ENCODE measurements at places on chromosomes 16 and 17.

GRCh38 chr16:76539609-76540008, 262.4 kb downstream of the CNTNAP4 start:
- no peak for DNase-seq

DNA sequence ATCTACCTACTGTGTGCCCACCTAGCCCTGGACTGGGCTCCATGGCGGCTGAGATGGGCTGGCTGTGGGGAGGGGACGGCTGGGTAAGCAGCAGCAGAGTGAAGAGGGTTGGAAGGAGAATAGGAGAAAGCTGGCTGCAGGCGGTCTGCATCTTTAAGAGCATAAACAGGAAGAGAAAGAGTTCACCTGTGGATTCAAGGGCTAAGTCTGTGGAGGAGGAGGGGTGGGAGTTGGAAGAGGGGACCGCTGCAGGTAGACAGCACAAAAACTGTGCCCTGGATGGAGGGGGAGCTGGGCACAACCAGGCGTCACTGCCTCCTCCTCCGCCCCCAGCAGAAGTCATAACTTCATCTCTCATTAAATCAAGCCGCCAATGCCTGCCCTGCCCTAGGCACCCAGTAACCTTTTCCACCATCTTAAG, 677 bp downstream of the SLC13A2 start:
- no peak for DNase-seq

- no peak for DNase-seq
These were observed 132.2 kb upstream of the NACA2 start for GRCh38 chr17:61723183-61723582.

DNA sequence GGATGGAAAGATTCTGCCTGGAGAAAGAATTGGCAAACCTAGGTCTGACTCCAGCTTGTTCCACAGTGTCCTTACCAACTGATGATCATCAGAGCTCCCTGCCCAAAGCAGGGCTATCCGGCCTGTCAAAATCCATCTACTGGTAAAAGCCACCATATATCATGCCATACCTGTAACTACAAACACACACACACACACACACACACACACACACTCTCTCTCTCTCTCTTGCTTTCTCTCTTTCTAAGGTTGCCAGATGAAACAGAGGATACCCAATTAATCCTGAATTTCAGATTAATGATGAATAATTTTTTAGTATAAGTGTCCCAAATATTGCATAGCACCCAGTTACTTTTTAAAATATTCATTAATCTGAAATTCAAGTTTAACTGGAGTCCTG, 1.5 kb upstream of the MMP28 start:
- no peak for DNase-seq

- no peak for DNase-seq
These were observed 44.1 kb downstream of the TBX4 start for GRCh38 chr17:61496174-61496956.

DNA sequence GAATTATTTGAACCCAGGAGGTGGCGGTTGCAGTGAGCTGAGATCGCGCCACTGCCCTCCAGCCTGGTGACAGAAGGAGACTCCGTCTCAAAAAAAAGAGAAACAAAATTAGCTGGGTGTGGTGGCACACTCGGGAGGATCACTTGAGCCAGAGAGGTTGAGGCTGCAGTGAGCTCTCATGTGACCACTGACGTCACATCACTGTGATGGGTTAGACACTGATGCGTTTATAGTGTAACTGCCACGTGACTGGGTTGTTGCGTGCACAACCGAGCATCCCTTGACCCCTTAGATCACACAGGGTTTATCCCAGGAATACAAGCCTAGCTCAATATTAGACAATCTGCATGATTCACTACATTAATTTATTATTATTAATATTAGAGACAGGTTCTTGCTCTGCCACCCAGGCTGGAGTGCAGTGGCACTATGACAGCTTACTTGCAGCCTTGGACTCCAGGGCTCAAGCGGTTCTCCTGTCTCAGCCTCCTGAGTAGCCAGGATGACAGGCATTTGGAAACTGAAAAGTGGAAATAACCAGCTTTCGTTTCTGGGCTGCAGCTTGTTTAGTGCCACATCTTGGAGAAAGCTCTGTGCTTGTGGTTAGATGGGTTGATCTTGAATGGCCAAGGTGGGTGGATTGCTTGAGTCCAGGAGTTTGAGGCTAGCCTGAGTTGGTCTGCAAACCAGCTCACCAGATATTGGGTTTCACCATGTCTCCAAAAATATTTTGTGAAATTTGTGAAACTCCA, 26.4 kb upstream of the ABR start:
- DNase-seq = no peak

DNA sequence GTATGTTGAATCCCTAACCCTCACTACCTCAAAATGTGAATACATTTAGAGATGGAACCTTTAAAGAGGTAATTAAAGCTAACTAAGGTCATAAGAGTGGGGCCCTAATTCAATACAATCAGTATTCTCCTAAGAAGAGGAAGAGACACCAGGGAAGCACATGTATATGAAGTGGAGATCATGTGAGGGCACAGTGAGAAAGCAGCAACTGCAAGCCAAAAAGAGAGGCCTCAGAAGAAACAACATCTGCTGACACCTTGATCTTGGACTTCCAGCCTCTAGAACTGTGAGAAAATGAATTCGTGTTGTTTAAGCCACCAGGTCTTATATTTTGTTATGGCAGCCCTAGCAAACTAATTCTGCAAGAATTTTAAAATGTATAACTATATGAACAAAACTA, 13.2 kb upstream of the SLFN5 start:
- DNase-seq = no peak

DNA sequence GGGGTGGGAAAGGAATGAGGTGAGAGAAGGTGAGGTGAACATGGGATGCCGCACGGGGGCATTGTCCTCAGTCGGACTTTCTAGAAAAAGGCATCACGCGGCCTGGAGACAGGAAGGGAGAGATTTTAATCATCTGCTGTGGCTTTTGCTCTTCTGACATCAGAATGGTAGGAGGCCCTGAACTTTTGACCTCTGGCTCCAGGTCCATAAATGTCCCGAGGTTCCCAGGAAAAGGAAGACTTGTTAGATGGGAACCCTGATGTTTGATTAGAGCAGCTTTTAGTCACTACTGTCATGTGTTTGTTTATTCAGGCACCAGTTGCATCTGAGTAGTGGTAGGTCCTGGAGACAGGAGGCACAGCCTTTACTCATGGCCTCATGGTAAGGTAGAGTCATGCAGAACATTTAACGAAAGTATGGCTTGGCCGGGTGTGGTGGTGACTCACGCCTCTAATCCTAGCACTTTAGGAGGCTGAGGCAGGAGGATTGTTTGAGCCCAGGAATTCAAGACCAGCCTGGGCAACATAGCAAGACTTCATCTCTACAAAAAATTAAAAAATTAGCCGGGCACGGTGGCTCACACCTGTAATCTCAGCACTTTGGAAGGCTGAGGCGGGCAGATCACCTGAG, 203.1 kb downstream of the MSI2 start:
- peak; percentile 34 for DNase-seq

DNA sequence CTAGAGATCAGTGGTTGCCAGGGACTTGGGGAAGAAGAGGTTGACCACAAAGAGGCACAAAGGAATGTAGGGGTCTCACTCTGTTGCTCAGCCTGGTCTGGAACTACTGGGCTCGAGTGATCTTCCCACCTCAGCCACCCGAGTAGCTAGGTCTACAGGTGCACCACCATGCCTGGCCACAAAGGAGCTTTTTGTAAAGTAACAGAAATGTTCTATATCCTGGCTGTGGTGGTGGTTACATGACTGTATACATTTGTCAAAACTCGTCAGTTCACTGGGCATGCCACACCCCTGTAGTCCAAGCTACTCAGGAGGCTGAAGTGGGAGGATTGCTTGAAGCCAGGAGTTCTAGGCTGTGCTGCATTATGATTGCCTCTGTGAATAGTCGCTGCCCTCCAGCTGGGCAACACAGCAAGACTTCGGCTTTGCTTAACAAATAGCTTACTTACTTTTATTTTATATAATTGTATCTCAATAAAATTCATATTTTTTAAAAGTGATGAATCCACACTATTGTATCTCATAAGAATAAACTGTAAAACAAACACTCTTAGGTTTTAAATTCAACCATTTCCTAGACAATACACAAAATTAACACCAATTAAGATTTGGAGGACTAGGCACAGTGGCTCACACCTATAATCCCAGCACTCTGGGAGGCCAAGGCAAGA, 5.0 kb downstream of the SKA2 start:
- DNase-seq = no peak

- DNase-seq = no peak
These were observed 193.2 kb upstream of the MPHOSPH6 start for GRCh38 chr16:82363026-82363816.

DNA sequence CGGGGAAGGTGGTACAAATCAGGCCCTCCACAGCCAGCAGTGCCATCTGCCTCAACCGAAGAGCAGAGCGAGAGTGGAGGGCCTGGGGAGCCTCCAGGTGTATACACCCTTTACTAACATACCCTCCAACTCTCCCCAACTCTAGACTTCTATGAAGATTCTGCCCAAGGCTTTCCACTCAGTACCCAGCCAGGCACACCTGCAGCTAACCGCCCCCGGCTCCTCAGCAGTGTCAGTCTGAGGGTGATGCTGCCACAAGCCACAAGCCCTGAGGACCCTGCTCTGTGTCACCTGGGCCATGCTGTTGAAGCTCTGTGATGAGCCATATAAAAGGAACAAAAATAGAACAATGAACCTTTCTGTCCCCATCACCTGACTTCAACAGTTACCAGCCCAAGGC, 3.8 kb downstream of the CENPV start:
- DNase-seq = no peak

DNA sequence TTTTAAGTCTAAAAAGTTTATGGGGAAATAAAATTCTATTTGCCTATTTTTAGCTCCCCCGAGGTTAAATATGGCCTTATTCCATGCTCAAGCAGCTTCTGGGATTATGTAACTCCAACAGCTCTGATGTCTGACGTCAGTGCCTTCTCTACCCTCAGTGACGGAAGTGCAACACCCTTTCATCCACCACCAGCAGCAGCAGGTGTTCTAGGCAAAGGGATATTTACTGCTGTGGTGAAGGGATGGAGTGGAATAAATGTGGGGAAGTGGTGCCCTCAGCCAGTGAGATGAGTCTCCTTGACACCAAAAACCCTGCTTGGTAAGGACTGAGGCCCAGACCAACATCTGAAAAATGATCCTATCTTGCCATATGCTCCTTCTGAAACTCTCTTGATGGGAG, 247.4 kb downstream of the SHISA9 start:
- DNase-seq = no peak

DNA sequence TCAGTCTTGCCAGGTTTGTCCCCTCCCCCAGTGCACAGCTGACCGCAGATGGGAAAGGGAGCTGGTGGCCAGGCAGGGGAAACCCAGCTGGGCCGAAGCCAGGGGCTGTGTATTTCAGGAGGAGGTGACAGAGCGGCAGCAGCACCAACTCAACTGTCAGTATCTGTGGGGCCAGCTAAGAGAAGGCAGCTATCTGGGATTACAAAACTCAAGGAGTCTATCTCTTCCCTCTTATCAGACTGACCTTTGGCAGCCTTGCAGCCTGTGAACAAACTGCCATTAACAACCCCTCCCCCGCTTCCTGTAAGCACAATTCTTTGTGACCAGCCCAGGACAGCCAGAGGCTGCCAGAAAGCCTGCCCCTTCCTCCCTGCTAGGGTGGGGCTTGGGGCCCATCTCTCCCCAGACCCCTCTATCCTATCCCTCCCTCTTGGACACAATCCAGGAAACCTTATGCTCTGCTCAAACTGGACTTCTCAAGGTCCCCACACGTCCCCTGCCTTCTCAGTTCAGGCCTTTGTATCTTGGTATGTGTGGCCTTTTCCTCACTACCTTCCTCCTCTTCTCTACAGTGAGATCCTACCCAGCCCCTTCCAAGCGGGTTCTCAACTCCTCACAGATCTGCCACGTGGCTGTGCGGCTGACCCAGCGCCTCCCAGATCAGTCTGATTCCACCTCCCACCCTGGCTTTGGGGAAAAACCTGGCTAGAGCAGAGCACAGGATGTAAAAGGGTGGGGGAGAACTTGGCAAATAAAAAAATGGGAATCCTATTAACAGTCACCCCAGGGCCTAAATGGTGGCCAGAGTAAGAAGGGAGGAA, 10.5 kb downstream of the ST3GAL2 start:
- peak; percentile 50 for DNase-seq

GRCh38 chr17:17626151-17626805, 34.8 kb upstream of the PEMT start:
- no peak for DNase-seq

DNA sequence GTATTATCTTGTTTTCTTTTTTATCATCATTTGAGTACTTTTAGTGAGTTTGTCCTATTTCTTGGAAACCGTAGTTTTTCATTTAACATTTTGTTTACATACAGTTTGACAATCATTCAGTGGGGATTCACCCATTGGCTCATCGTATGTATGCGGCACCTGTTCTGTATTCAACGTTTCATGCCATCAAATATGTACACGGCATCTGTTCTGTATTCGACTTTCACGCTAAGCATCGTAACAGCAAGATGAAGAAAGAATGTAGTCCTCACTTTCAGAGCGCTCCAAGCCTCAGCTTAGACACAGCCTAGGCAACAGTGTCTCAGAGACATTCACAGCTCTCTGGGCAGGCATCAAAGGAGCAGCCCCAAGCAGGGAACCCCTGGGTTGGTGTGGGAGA, 177.2 kb upstream of the CHMP6 start:
- no peak for DNase-seq

DNA sequence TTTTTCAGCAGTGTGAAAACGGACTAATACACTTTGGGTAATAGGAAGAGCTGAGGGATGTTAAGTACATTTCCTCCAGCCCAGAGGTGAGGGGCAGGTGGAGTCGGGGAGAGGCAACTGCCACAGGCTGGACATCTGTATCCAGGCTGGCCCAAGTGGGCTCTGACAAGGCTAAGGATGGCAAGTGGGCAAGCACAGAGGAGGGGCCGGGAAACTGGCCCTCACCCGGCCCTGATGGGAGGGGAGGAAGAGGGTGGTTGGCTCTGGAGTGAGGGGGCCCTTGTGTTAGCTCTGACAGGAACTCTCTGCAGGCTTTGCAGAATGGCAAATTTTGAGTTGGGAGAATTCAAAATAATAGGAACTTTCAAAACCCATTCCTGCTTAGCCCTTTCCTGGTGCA, 251.0 kb upstream of the TNRC6C start:
- DNase-seq = no peak

- DNase-seq = no peak
These were observed 22.7 kb upstream of the PPM1D start for GRCh38 chr17:60577147-60577915.

DNA sequence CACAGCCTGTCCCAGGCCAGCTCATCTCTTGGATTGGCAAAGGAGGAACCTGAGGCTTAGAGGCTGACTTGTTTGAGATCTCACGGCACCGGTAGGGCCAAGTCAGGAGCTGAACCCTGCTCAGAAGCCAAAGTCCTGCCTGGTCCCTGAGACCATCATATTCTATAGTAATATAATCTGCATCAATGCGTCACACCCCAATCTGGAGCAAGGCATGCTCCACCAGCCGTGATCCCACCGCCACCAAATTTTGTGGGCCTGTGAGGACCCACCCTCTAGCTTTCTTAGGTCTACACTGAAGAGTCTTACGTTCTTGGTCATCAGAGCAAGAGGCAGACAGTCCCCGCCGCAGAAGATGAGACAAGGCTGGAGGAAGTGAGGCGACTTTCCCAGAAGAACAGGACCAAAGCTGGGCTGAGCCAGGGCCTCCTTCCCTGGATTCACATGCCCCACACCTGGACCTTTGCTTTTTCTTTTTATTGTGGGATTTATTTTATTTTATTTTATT, 2.7 kb downstream of the SULT1A1 start:
- DNase-seq = no peak

- no peak for DNase-seq
These were observed 36.9 kb downstream of the ZNF207 start for GRCh38 chr17:32386844-32387243.
